Activated B cell treated with CpG ODN at 0.5 μM for 24 hours (primary cell): ENCODE measurements at places on chromosomes 11 and 22. TPM values are rescaled to one million over a fixed set of nuclear protein-coding genes. Genes with fewer than 3 reads are reported as not detected.

Gene SLC37A2
- total RNA-seq: 21.3 and 27.5 TPM in 2 replicates

Gene OR52N4
- 1.1 and 2.2 TPM in 2 replicates for total RNA-seq

Gene RFPL3
- total RNA-seq: not detected in 2 replicates

Gene PNPLA5
- not detected in 2 replicates for total RNA-seq

Gene CEP126
- total RNA-seq: 1.4 and 1.5 TPM in 2 replicates

Gene AGBL2
- 7.0 and 8.2 TPM in 2 replicates for total RNA-seq

Gene KLHL35
- 0.11 and 0.49 TPM in 2 replicates for total RNA-seq

Gene VWCE
- 0.76 and 1.3 TPM in 2 replicates for total RNA-seq

DNA sequence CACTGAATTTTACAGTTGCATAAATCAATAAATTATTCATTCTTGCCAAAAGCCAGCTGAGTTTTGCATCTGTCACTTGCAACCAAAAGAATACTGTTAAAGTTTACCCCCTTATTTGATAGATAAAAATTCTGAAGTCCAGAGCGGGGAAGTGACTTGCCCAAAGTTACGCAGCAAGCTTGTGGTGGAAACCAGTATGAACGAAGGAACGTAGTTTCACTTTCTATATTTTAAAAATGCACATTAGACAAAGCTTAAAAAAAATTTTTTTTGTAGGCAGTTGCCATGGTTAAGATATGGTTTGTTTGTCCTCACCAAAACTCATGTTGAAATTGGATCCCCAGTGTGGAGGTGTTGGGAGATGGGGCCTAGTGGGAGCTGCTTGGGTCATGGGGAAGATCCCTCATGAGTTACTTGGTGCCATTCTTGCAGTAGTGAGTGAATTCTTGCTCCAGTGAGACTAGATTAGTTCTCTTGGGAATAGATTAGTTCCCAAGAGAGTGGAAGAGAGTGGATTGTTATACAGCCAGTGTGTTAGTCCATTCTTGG lies 46.3 kb upstream of the SEZ6L start:
- no peak for DNase-seq

GRCh38 chr11:128290106-128290840 lies 297.1 kb downstream of the ETS1 start:
- peak; percentile 67 for DNase-seq

- no peak for DNase-seq
Observed at GRCh38 chr22:18068381-18068988, 9.3 kb upstream of the PEX26 start.

DNA sequence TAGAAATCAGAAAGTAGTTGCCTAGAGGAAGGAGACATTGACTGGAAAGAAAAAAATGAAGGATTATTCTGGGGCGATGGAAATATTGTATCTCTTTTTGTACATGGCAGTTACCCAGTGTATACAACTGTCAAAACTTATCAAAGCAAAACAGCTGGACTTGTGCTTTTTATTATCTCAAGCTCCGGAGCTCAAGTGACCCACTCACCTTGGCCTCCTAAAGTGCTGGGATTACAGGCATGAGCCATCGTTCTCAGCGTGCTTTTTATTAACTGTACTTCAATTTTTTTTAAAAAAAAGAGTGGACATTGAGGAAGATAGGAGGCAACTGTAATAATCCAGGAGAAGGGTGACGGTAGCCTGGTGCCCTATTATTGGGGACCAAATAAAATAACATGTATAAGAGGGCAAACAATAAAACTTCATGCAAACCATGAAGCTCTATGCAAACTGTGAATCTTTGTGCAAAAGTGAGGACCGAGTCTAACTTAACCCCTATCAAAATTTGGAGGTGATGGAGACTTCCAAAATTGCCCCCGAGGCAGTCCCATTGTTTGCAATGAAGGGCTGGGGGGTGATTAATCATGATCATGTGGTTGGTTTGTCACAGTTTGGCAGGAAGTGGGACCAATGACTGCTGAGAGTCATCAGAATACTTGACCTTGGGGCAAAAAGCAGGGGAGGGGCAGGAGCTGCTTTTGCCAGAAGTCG lies 23.5 kb downstream of the FZD4 start:
- DNase-seq: no peak

GRCh38 chr11:83691451-83691950 lies 405.3 kb upstream of the CCDC90B start:
- DNase-seq: no peak

GRCh38 chr11:76410851-76411357 lies 29.8 kb downstream of the GVQW3 start:
- DNase-seq: no peak

DNA sequence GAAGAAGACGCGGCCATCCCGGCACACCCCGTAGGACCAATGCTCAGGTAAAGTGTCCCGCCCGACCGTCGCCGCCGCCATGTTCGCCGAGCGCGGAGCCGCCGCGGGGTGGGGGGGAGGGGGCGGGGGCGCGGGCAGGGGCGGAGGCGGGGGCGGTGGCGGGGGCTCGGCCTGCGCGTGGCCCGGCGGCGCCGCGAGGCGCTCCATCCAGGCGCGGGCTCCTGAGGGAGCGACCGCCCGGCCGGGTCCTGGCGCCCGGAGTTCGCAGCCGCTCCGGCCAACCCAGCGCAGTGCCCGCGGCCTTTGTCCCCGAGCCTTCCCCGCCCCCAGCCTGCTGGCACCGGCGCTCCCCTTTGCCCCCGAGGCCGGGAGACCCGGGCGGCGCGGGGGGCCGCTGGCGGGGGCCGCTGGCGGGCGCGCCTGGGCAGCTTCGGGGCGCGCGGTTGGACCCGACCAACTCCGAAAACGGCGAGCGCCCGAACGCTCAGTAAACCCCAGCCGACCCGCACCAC lies at the start of gene PLEKHA7:
TSS of gene PLEKHA7 (minus strand) at position 94 of the 512 bp plus-strand sequence. CDS start at position 81, 13 bp downstream.
- DNase-seq: no peak

GRCh38 chr22:29394931-29395581 lies 6.7 kb upstream of the AP1B1 start:
- DNase-seq: peak; percentile 54

DNA sequence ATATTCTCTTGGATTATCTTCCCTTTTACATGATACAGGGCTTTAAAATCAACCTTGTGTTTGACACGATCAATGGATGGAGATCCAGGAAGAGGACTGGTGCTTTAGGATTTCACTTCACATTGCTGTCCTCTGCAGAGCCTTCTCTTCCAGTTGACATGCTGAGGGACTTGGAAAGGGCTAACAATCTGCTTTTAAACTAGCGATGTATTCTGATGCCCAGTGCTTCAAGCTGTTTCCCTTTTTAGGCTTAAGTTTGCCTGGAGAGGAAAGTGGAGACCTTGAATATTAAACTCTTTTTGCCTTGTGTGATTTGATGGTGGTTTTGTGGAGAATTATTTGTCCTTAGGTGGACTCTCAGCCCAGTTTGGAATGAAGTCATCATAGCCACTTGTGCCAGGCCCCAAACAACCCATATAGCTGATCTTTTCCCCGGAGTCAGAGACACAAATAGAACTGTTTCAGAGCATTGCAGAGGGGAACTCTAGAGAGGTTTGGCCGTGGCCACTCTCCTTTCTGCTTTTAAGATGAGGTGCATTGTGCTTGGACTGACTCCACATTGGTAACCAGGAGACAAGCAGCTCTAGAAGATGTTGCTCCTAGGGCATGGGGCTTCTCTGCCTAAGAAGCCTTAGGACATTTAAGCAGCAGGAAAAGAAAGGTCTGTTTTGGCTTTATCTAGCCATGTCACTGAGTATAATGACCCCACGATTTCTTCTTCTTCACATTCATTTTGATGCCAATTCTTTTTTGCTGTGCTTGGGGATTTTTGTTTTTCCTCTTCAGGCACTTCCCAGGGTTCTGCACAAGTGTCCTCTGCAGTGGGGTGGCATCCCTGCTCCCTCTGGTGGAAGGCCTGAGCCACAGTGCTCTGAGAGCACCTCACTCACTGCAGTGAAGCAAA lies 152.8 kb downstream of the NCAM1 start:
- no peak for DNase-seq

GRCh38 chr11:116731821-116732220 lies 41.0 kb downstream of the BUD13 start:
- DNase-seq: no peak

DNA sequence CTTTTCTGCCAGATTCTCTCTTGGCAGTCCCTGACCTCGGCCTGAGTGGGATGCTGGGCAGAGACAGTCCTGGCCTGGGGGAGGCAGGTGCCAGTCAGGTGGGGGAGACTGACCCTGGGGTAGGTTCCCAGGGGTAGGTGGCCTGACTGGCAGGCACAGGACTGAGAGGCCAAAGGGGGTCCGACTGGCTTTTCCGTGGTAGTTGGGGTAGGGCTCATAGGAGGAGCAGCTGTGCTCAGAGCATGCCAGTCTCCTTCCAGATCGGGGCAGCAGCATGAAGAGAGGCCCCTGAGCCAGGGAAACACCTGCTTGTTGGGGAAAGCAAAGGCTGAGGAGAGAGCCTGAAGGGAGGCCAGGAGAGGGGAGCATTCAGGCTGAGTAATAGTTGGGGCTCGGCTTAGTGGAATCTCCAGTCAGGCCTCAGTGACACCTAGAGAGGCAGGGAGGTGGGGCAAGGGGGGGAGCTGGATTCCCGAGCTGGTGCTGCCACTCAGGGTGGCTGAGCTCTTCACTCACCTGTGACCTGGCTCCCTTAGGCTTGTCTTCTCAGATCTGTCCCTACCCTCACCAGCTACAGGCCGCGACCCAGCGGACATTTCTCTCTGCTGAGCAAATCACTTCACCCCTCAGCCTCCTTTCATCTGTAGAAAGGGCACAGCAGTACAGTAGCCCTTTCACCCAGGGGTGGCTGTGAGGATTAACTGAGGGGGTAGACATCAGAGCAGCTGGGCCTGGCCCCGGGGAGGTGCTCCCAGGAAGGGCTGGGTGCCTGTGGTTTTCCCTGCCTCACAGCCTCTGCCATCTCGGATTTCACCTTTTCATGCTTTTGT lies 26.2 kb downstream of the MCM5 start:
- no peak for DNase-seq

DNA sequence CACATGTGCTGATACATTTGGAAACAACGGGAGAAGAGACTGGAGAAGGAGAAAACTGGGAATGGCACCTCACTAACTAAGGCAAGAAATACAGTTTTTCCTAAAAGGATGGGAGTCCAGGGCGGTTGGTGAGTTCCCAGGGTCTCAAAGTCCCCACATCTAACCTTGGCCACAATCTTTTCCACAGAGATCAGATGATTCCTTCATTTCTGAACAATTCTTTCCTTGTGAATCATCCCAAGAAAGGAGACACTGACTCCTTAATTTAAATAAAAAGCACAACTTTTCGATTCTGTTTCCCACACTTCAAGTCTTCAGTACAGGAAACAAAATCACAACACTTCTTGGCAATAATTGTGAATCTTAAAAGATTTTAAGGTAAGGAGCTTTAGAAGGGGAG lies 384.7 kb downstream of the DCDC1 start:
- DNase-seq: no peak

DNA sequence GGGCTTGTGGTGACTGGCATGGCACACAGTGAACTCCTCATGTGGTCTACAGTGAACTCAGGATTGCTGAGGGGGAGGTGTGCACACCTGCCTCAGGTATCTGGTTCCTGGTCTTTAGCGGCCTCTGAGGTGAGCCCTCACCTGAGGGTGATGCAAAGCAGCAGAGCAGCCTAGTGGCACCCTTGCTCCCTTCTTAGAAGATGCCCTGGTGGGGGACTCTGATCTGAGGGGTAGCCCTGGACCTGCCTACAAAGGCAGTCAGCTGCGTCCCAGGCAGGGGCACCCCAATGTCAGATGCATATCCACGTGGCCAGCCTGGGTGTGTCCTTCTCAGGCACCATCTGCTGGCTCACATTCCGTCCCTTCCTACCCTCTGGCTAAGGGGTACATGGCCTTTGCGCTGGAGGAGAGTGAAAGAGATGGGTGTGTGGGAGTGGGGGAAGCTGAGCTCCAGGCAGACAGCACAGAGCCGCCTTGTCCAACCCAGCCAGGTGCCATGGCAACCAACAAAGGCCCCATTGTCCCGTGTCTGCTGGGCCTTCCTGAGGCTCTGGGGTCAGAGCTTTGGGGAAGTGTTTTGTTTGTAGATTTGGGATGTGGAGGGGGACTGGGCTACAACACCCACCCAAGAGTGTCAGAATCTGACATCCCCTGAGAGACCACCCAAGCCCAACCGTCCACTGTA lies 5.8 kb downstream of the PLEKHB1 start:
- DNase-seq: no peak

- no peak for DNase-seq
Observed at GRCh38 chr22:39292561-39293074, 26.8 kb downstream of the RPL3 start.

DNA sequence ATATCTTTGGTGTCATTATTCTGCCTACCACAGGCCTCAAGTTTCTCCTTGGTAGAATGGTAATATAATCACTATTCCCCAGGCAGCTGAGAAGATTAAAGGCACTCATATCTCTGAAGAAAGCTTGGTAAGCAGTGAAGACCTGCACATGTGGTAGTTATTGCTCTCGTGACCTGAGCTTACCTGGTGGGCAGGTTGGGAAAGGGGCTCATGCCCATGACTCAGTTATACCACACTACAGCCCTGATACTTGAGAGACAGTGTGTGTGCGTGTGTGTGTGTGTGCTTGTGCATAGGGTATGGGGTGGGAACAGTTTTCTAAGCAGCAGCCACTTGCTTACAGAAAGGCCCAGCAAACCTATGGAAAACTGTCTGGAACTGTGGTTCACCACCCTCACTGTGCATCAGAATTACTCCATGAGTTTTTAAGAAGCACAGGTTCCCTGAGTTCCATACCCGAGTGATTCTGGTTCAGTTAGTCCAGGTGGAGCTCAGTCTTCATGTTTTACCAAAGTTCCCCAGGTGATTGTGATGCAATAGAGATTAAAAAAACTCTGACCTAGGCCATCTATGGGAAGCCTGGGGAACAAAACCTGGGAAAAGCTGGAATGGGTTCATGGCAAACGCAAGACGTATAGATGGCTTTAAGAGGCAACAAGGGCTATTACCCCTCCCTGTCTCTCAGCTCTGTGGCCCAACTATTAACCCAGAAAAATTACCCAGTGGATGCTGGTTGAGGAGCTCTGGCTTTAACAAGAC lies 79.0 kb upstream of the ZBED5 start:
- no peak for DNase-seq

DNA sequence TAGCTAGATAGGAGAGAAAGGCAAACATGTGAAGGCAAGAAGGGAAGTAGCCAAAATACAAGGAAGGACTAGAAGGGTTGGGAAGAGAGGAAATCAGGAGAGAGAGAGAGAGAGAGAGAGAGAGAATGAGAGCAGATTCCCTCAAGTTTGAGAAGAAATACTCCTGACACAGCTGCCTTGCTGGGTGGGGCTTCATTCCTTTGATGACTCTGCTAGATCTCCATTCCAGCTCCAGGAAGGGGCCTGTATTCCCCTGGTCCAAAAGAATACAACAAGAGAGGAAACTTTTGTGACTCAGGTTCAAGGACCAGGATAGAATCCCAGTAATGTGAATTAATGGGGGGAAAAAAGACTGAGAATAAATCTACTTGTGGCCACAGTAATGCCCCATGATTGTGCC lies 62.9 kb upstream of the SPON1 start:
- no peak for DNase-seq
